ENCODE measurements at places on chromosomes 1 and 21.
A peak's percentile ranks its signal among the peaks of the same experiment; 100 is the strongest.

GRCh38 chr1:241990040-241990439, 8.9 kb downstream of the MAP1LC3C start:
- DNase-seq: peak; percentile 92

- no peak for DNase-seq
These were observed 8.9 kb upstream of the ZNF326 start for GRCh38 chr1:89986020-89986419.

- no peak for DNase-seq
These were observed 23.7 kb downstream of the SKI start for GRCh38 chr1:2251786-2252185.

- DNase-seq: no peak
These were observed 19.2 kb upstream of the RCAN3 start for GRCh38 chr1:24483441-24483840.

- no peak for DNase-seq
These were observed 13.3 kb downstream of the SCNN1D start for GRCh38 chr1:1293263-1294249.

DNA sequence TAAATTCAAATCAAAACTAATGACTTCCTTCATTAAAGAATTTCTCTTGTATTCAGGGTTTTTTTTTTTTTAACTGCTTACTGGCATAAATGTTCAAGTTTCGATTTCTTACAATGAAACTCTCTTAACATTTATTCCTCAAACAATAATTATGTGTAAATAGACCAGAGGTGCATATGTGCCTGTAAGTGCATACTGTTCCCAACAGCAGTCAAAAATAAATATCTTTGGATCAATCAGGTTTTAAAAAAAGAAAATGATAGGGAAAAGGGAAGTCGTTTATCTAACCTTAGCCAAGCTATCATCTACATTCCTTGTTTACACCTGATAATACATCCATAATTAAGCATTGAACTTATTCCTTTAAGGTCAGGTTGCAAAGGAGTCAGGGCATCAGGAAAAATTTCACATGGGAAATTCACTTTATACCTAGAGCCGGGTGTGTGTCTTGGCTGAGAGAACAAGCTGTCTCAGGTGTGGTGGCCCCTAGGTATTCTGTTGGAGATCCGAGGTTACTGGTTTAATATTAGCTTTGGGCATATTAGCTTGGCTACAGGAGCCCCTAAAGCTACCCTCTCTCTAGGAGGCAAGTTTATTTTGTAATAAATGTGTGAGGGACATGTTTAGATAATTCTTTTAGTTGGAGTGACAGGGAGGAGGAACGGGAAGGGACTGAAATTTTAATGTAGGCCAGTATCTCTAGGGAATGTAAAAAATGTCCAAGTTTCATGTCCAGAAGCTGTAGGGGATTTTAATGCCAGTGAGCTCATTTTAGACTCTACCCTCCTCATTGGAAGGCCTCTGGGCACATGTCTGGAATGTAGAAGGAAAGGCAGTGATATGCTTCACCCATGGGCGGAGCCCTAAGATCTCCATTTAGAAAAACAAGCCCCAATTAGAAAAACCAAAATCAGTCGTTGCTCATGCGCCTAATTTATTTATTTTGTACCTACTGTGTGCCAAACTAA, 327.9 kb upstream of the PROX1 start:
- DNase-seq: no peak

GRCh38 chr1:110083061-110083865, 12.8 kb upstream of the ALX3 start:
- DNase-seq: no peak

GRCh38 chr1:213751064-213751397, 236.7 kb upstream of the PROX1 start:
- no peak for DNase-seq

GRCh38 chr1:99465176-99465900, 180.6 kb upstream of the PALMD start:
- peak; percentile 53 for DNase-seq

- no peak for DNase-seq
These were observed 80.5 kb downstream of the C1orf21 start for GRCh38 chr1:184467295-184467694.

GRCh38 chr21:26850116-26850643, 5.0 kb upstream of the ADAMTS1 start:
- DNase-seq: no peak

- no peak for DNase-seq
These were observed 164.9 kb downstream of the PTBP2 start for GRCh38 chr1:96886474-96886873.

DNA sequence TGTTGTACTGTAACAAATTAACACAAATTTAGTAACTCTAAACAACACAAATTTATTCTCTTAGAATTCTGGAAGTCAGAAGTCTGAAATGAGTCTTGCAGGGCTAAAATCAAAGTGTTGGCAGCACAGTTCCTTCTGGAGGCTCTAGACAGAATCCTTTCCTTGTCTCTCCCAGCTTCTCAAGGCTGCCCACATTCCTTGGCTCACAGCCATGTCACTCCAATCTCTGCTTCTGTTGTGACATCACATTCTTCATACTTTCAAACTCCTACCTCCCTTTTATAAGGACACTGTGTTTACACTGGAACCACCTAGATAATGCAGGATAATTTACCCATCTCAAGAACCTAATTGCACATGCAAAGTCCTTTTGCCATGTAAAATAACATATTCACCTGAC, 225.0 kb upstream of the PRMT6 start:
- no peak for DNase-seq

- no peak for DNase-seq
These were observed 152.7 kb downstream of the CASZ1 start for GRCh38 chr1:10643607-10644306.

- no peak for DNase-seq
These were observed 36.0 kb upstream of the DISC1 start for GRCh38 chr1:231590453-231591198.

DNA sequence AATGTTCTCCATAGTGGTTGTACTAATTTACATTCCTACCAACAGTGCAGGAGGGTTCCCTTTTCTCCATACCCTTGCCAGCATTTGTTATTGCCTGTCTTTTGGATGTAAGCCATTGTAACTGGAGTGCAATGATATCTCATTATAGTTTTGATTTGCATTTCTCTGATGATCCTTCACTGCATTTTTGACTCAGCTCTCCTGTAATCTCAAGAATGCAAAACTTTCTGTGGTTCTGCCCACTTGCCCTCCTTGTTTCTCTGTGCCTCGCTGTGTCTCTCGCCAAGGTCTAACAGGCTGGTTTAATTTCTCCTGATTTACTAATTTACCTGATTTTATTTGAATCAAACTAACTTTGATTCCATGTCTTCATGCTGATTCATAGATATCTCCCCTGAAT, 407.9 kb downstream of the ZP4 start:
- DNase-seq: no peak

DNA sequence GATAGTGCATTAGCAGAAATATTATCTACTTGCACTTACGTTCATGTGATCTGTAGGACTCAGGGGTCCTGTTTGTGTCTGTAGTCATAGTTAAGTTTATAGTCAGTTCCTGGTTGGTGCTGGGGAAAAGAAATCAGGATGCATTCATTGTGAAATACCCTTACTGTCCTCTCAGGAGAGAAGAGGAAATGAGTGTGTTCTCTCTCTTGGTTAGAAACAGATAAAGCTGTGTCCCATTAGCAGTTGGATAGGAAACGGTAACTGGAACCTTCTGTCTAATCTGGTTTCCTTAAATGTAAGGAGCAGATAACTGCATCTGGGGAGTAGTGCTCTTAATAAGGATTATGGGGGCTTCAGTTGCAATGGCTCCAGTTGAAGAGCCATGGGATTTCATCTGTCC, 8.9 kb downstream of the SDCCAG8 start:
- no peak for DNase-seq

DNA sequence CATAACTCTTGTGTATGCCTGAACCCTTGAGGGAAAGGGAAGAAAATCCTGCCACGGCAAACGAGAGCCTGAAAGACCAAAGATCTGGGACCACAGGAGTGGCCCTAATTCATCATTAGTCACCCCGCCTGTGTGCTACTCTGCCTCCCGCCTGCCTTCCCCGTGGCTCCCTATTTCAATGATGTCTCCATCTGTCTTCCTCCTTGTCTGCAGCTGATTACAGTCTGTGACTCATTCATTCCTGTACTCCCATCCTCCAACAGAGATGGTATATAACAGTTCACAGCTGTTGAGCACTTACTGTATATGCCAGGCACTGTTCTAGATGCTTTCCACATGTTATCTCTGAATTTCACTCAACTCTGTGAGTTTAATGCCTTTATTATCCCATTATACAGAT, 96.6 kb downstream of the SEC16B start:
- DNase-seq: peak; percentile 21

- DNase-seq: no peak
These were observed 37.8 kb downstream of the LRRN2 start for GRCh38 chr1:204647805-204648153.

GRCh38 chr1:204278251-204278650, 64.5 kb upstream of the GOLT1A start:
- no peak for DNase-seq

DNA sequence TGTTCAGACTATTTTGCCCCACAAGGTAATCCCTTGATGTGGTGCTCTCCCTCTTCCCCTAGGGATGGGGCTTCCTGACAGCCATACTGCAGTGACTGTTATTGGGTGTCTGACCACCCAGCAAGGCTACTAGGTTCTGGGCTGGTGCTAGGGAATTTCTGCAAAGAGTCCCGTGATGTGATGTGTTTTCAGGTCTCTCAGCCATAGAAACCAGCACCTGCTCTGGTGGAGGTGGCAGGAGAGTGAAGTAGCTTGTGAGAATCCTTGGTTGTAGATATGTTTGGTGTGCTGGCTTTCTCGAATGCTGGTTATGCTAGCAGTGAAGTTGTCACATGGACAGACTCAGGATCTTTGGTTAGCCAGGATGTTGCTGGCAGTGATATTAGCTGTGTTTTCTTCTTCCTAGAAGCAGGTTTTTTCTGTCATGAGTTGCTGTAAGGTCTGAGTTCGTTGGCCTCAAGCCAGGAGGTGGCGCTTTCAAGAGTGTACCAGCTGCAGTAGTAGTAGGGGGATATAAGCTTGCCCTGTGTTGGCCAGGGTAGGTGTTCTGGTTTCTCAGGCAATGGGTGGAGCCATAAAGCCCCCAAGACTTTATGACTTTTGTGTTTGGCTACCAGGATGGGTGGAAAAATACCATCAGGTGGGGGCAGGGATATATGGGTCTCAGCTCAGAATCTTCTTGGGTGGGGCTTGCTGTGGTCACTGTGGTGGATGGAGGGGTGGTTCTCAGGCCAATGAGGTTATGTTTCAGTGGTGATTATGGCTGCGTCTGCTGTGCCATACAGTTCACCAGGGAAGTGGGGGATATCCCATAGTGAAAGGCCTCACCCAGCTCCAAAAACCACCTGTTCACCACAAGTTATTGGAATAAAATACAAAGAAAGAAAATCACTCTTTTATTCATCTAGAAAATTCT, 1112.3 kb downstream of the KCNT2 start:
- DNase-seq: peak; percentile 4

GRCh38 chr1:214364386-214364785, 83.4 kb downstream of the SMYD2 start:
- DNase-seq: no peak

DNA sequence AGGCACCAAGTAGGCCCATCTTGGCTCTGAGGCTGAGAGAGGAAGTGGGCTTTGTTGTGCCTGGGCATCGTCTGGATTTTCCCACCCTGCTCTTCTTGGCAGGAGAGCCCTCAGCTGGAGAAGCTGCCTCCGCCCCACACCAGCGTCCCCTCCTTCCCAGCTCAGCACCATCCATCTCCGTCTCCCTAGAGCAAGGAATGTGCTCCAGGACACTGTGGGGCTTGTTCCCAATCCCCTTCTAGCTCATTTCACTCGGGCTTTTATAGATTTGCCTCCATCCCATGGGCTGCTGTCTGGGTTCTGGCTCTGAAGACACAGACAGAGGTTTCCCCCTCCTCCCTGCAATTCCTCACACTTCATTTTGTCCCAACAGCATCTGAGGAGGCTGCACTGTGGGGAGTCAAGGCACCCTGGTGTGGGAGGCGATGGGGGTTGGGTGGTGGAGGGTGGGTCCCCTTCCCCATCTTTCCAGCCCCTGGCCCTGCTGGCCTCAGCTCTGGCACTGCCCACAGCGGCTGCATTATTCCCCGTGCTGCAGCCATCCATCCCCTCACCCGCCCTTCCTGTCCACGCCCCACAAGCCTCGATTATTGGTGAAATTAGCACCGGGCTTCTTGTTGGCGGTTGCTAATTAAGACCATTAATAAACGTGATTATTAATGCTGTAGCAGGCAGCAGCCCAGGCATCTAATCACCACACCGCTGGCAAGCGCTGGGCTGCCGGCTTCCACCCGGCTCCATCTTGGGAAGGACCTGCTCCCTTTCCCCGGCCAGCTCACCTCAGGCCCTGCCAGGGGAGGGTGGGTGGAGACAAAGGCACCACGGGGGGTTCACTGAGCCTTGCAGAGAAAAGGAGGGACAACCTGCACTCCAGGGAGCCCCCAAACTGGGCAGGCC, 21.7 kb downstream of the RHBG start:
- no peak for DNase-seq

Measured in SJCRH30 (cell line).